ENCODE measurements at places on chromosomes 7 and 10. TPM values are rescaled to one million over a fixed set of nuclear protein-coding genes. Genes with fewer than 3 reads are reported as not detected.

GRCh38 chr10:79189853-79190435 is 121.2 kb downstream of the ZMIZ1 start:
- DNase-seq, result no peak

- no peak for DNase-seq
These were observed 11.1 kb upstream of the SEC24C start for GRCh38 chr10:73732931-73733623.

GRCh38 chr10:85936161-85936560 is 430.4 kb downstream of the GRID1 start:
- DNase-seq, result no peak

GRCh38 chr10:110279407-110279986 is 25.2 kb downstream of the SMNDC1 start:
- no peak for DNase-seq

GRCh38 chr10:3145366-3145765 is 27.2 kb downstream of the PITRM1 start:
- DNase-seq, result no peak

- DNase-seq, result no peak
These were observed 258.8 kb downstream of the EXOC4 start for GRCh38 chr7:133511708-133512107.

GRCh38 chr7:17289074-17289645 is 9.3 kb upstream of the AHR start:
- DNase-seq, result no peak

DNA sequence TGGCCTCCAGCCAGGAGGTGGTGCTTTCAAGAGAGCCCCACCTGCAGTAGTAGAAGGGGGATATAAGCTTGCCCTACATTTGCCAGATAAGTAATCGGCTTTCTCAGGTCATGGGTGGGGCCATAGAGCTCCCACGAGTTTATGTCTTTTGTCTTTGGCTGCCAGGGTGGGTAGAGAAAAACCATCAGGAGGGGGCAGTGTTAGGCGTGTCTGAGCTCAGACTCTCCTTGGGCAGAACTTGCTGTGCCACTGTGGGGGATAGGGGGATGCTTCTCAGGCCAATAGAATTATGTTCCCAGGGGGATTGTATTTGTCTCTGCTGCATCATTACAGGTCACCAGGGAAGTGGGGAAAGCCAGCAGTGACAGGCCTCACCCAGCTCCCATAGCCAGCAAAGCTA is 12.3 kb upstream of the MRPS33 start:
- DNase-seq, result no peak

- no peak for DNase-seq
These were observed 10.9 kb upstream of the BHLHA15 start for GRCh38 chr7:98200364-98200763.

- DNase-seq, result no peak
These were observed 35.1 kb upstream of the PDLIM1 start for GRCh38 chr10:95325863-95326262.

DNA sequence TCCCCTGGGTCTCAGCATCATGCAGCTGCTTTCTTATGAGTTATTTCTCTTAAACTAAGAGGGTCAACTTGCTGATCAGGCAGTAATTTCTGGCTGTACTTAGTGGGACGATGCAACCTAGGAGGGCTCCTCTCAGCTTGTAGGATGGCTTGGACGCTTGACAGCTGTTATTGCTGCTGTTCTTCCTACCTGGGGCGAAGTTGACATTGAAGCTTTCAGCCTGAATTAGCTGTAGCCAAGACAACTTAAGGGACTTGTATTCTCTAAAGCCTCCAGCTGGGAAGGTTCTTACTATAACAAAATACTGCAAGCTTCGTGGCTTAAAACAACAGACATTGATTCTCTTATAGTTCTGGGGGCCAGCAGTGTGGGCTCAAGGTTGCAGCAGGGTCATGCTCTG is 224.9 kb downstream of the ACTR3B start:
- no peak for DNase-seq

GRCh38 chr10:111879969-111880368 is 303.6 kb downstream of the GPAM start:
- DNase-seq, result no peak

DNA sequence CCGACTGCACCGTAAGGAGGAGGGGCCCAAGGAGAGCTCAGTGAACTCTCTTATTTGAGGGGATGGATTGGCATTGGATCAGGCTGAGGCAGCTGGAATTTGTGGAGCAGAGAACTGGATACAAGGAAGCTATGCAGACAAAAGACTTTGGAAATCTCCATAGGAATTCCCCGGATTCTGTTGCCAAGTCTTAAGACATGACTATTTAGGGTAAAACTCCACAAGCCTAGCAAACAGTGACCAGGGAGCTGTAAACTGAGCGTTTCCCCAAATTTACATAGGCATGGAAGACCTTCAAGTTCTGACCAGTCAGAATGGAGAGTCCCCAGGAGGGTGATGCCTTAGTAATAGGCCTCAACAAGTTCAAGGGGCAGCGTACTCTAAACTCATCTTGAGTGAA is 82.5 kb upstream of the PCBD1 start:
- DNase-seq, result no peak

DNA sequence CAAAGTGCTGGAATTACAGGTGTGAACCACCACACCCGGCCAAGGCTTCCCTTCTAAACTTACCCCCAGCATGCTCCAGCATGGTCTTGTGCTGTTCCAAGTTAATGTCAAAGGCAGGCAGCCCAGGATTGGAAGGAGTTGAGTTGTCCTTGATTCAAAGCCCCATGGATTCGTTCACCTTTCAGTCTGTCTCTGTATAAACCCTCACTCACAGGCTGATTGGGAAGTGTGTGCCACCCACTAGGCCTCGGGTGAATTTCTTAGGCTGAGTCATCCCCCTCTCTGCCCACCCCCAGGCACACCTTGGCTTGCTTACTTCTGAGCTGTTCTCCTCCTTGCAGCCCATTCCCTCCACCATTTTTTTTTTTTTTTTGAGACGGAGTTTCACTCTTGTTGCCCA is 13.3 kb upstream of the PRDX3 start:
- DNase-seq, result no peak

GRCh38 chr7:12769444-12769843 is 82.0 kb downstream of the ARL4A start:
- DNase-seq, result no peak

DNA sequence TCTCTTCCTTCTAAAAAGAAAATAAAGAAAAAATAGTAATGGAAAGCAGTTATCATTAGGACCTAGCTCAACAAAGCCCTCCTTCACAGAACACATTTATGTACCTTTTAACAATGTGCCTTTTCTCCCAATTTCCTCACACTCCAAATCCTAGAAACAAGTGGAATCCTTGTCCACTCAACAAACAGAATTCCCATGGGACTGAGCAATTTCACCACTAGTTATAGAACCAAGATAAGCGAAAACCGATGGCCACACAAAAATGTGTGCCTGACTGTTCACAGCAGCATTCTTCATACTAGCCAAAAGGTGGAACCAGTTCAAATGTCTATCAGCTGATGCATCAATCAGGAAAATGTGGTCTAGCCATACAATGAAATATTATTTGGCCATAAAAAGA is 17.3 kb downstream of the DCLRE1C start:
- no peak for DNase-seq

- no peak for DNase-seq
These were observed 190.9 kb downstream of the FANK1 start for GRCh38 chr10:126087153-126087680.

DNA sequence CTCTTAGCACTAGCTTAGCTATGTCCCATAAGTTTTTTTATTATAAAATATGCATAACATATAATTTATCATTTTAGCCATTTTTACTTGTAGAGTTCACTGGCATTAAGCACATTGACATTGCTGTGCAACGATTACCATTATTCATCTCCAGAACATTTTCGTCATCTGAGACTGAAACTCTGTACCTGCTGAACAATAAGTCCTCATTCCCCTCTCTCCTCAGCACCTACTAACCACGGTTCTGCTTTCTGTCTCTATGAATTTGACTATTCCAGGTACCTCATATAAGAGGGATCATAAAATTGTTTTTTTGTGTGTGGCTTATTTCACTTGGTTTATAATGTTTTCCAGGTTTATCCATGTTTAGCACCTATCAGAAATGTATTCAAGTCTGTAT is 64.1 kb downstream of the SHOC2 start:
- DNase-seq, result no peak

GRCh38 chr7:20083781-20084180 is 133.4 kb downstream of the MACC1 start:
- DNase-seq, result no peak

- no peak for DNase-seq
These were observed 45.4 kb downstream of the CDK6 start for GRCh38 chr7:92790992-92791391.

GRCh38 chr7:82105463-82105862 is 335.6 kb upstream of the HGF start:
- no peak for DNase-seq

DNA sequence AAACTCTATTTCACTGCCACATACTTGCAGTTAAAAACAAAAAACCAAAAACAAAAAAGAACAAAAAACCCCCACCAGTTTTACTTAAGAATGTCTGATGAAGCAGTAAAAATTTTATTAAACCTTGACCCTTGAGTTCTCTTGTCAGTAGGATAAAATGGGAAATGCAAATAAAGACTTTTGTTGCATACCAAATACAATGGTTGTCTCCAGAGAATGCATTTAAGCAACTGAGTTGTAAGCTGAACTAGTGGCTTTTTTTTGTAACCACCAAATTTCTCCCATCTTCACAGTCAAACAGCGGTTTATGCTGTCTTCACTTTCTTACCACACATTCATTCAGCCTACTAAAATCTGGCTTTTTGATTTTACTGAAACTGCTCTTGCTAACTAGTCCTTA is 3.1 kb downstream of the SYPL1 start:
- no peak for DNase-seq

DNA sequence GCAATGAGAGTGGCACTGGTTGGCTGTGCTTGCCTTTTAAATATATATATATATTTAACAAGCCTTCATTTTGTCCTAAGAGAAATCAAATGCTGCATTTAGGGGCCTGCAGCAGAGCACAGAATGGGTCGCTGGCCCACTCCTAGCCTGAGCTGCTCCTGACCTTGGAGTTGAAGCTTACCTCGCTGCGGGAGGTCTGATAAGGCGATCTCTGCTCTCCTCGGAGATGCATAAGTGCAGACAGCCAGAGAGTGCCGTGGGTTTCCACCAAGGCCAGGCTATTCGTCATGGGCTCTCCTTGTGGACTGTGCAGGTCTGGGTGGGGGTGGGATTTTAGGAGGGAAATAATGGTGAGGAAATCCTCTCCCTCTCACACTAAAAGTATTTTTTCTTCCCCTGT is 99.5 kb upstream of the IKZF1 start:
- no peak for DNase-seq

- DNase-seq, result no peak
These were observed 14.1 kb upstream of the DUSP5 start for GRCh38 chr10:110483633-110484032.

- no peak for DNase-seq
These were observed 60.4 kb downstream of the SCRN1 start for GRCh38 chr7:29929018-29929807.

- DNase-seq, result no peak
These were observed 82.7 kb upstream of the GPR22 start for GRCh38 chr7:107387128-107387527.

DNA sequence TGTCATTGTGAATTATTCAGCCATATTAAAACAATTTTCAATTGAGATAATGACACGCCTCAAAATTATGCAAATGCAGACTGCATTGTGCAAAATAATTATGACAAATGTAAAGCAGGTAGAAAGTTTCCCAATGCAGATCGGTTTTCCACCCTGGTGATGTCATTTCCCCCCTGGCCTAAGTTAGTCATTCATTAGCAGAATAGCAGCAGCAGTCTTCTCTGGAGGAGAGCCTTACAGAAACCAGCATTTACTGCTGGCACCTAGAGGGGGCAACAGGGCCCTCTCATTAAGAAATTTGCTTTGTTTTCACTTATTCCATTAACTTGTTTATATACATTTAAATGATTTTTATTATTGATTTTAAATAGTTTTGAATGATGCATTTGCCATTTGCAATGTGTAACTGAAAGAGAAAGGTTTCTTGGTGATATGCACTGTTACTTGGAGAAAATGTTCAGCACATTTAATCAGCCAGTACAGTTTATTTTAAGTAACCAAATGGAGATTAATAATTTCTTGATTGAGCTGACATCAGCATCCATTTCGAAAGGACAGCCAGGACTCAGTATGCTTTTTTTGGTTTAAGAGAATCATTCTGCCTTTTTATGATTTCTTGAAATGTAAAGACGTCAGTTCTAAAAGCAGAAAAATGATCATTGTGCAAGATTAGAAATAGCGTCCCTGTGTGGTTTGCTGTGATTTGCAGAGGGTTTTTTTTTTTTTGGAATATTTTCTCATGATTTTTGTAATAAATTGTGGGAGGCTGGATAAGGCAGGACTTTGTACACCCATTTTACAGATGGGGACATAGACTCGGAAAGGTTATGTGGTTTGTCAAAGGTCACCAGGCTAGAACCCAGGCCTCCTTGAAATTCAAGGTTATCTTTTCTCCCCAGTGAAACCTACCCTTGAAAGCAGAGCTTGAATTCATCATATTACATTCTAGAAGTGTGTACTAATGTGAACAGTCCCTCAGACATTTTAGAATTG is 3.5 kb downstream of the ARID5B start:
- DNase-seq, result no peak

- DNase-seq, result no peak
These were observed 63.5 kb downstream of the CAMK1D start for GRCh38 chr10:12412666-12413368.

GRCh38 chr10:58512491-58513187 is at the start of gene BICC1:
Gene BICC1, plus strand, starts transcription at chr10:58512872. Its CDS starts 272 bp downstream, at chr10:58513144.
- DNase-seq, result no peak

Gene RADIL
- 6.5 TPM for total RNA-seq

Gene NODAL
- total RNA-seq, result not detected

Gene SLC26A4
- total RNA-seq, result 1.2 TPM

Gene ATP6V0A4
- not detected for total RNA-seq

Gene BET1
- 10.5 TPM for total RNA-seq

Gene TMEM213
- total RNA-seq, result not detected

Gene DRGX
- total RNA-seq, result not detected

Gene CRTAC1
- 4.0 TPM for total RNA-seq

Gene CLDN3
- 0.80 TPM for total RNA-seq

Gene TCF7L2
- 7.8 TPM for total RNA-seq

Gene HOXA5
- total RNA-seq, result 13.7 TPM

Gene NME8
- total RNA-seq, result not detected

Gene VWC2
- 0.17 TPM for total RNA-seq

Gene TMEM139
- total RNA-seq, result not detected

Gene UNC5B
- total RNA-seq, result 3.0 TPM

Gene C10orf62
- not detected for total RNA-seq

Gene SLC29A3
- total RNA-seq, result 4.2 TPM

Gene AKR1B15
- total RNA-seq, result 0.17 TPM

Gene C10orf53
- not detected for total RNA-seq

Gene GRM3
- not detected for total RNA-seq

Measured in esophagus muscularis mucosa (tissue), 4 donors.